ENCODE measurements at places on chromosomes 7 and 10.
A peak's percentile ranks its signal among the peaks of the same experiment; 100 is the strongest.

DNA sequence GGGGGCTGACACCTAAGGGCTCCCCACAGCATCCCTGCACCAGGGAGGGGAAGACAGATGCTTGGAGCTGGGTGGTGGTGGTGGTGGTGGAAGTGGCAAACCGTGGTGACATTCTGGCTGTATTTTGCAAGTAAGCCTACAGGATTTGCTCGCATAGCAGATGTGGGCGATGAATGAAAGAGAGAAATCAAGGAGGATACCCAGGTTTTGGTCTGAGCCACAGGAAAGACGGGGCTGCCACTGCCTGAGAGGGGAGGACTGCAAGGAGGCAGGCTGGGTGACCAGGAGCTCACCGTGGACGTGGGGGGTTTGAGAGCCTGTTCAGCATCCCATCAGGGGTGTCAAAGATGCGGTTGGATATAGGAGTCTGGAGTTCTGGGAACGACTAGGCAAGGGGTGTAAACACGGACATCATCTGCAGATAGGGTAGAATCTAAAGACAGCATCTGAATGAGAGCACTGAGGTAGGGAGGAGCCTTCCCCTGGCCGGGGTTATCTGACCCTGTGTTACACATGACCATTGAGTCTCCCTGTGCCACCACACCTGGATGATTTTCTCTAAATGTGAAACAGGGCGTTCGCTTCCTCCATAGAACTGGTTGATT lies 49.7 kb downstream of the TSPAN15 start:
- DNase-seq: no peak

GRCh38 chr7:37686556-37687345 lies 3.2 kb downstream of the GPR141 start:
- no peak for DNase-seq

- DNase-seq: no peak
These were observed 72.9 kb upstream of the SKAP2 start for GRCh38 chr7:26937306-26937705.

- DNase-seq: peak; percentile 5
These were observed 69.6 kb downstream of the SDHAF3 start for GRCh38 chr7:97187067-97187466.

DNA sequence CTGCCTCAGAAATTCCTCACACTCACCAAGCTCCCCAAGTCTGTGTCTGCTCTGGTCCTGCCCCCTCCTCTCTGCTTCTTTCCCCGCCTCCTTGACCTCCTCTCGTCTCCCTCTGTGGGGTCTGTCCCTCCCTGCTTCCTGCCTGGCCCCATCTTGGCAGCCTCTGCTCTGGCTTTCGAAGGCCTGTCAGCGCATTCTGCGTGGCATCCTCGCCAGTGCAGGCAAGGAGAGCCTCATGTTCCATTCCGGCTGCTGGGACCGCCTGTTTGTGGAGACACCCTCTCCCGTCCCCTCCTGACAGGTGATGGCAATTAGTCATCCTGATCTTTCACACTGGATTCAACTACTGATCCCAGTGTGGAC lies 51.7 kb upstream of the COL13A1 start:
- DNase-seq: no peak

GRCh38 chr10:101140950-101141615 lies 10.0 kb downstream of the TLX1 start:
- no peak for DNase-seq

- DNase-seq: no peak
These were observed 4.8 kb upstream of the ZNF783 start for GRCh38 chr7:149257146-149257545.

DNA sequence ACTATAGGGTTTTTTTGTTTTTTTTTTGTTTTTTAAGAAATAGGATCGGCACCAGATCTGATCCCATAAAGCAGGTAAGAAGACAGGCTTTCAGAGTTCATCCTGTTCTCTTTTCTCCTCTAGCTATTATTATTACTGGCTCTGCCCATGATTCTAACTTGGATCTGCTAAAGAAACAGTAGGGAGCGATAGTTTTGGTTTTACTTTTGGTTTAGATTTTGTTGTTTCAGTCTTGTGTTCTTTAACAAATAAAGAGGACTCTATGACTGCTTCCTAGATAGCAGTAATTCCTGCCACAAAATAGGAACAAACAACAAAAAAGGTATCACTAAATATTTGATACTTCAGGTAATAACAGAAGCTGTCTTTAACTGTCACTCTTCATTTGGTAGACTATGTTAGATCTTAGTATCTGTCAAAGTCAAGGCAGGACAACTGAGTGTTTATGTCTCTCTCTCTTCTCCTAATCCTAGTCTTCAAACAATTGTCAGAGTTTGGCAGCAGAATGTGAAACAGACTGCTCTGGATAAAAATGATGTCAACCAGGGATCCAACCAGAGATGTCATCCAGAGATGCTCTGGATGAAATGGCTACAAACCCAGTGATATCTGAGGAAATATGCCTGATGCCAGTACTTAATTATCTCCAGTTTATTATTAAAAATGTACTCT lies 99.8 kb downstream of the KMT2C start:
- no peak for DNase-seq

GRCh38 chr7:28520074-28521015 lies 108.0 kb downstream of the CREB5 start:
- no peak for DNase-seq

DNA sequence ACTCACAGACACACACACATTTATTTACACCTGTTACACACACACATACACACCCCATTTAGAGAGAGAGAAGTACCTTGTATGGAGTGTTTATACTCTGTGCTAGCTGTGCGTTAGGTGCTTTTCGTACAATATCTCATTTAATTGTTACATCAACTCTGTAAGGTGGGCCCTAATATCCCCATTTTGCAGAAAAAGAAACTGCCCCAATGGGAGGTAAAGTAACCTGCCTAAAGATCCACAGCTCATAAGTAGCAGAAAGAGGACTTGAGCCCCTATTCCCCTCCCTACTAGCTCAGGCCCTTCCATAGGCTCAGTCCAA lies 23.8 kb upstream of the RBM20 start:
- DNase-seq: no peak

DNA sequence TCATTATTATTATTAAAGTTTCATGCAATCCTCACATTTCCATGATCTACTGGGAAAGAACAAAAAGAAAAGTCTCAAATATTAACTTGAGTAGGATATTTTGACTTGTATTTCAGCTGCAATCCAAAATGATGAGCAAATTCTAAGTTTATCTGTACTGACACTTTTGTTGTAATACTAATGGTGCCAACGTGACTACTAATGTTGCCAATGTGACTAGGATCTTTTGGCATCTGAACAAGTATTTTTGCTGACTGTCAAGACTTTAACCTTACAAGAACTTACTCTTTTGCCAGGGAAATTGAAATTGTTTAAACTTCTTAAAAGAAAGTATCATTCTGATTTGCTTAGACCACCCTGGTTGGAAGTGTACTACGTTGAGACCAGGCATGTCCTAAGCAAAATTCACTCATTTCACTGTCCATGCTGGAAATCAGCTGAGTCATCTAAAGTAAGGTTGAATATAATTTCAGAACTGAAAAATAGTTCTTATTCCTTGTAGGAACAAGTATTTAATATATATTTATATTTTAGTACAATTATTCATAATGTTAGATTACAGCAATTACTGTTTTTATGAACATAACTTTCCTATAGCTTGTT lies 78.5 kb upstream of the LYZL1 start:
- DNase-seq: no peak

- DNase-seq: no peak
These were observed 75.7 kb downstream of the LYZL2 start for GRCh38 chr10:30553626-30554439.

DNA sequence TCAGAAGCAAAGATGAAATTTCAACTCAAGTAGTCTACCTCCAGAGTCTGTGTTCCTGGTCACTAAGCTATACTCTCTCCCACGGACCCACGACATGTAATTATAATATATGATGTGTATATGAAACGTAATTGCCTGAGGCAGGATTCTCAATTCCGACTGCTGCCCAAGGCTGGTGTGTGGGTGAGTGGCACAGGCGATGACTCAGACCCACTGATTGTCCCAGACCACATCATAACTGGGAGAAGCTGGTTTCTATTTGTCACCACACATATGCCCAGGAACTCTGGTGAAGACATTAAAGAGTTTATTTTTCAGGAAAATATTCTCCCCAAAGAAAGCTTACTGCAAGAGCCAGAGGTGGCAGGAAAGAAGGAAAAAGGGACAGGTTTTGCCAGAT lies 219.3 kb downstream of the JAZF1 start:
- DNase-seq: peak; percentile 92

DNA sequence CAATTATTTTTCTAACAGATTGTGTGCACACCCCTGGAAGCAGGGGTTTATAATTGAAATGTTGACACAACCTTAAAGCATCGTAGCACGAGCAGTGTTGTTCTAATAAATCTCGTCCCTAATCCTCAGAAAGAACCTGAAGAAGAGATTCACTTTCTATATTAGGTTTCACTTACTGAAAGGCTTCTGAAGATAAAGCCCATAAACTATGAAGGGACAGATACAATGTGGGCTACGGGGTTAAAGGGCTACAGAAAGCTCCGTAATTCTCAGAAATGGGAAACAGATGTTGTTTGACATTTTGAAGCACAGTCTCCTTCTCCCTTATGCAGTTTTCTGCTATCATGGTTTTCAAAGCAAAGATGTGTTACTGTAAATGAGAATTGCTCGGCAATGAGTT lies 479.6 kb downstream of the GATA3 start:
- DNase-seq: no peak

DNA sequence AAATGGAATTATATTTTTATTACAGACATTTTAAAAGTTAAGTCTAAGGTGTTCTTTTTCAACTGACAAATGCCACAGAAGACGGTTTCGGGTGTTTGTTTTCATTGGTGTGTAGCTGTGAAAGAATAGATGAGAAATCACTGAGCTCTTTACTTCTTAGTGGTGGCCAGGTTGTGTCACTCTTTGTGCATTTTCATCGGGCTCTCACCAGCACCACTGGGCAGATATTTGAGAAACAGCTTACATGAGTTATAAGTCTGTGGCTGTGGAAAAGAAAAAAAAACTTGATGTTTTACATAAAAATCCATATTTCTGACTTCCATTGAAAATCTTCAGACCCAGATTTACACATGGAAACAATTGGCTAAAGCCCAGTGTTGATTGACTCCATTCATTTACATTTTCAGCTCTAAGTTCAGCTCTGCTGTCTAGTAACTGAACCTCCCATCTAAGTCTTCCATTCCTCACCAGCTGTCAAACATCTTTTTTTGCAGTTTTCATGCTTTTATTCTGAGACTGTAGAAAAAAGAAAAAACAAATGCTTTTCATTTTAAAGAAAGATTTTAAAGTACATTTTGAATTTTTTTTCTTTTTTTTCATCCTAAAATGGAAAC lies 22.3 kb downstream of the CABCOCO1 start:
- no peak for DNase-seq

DNA sequence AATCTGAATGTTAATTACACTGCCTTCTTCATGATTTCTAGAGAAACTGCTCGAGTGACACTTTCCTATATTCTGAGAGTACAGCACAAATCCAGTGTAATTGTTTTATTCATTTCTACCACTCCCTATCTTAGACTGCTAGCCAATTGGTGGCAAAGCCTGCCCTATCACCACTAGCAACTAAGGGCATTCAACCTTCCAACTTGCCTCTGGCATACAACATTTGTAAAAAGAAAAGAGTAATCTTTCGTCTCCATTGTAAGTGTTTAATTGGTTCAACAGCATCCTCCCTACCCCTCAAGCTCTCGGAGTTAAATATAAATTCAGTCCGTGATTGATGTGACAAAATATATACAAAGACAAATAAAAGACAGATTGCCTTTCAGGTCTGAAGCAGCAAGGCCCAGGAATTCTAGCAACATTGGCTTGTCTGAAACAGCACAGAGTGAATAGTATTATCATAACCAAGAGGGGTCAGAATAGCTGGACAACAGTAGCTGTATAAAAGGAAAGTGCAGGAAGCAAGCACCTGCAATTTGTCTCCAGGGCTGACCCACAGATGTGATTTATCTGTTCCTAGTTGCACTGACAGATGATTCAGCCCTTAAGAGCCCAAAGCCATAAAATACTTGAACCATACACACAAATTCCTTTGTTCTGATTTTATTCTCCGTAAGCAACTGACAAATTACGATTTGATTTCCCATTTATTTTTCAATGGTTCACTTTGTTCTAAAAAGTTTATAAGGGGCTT lies 47.6 kb upstream of the ANKRD1 start:
- peak; percentile 75 for DNase-seq

- no peak for DNase-seq
These were observed 51.7 kb downstream of the CPEB3 start for GRCh38 chr10:92239151-92239599.

GRCh38 chr10:113735913-113736312 lies 15.6 kb upstream of the PLEKHS1 start:
- no peak for DNase-seq

GRCh38 chr10:26355241-26355640 lies 82.9 kb upstream of the APBB1IP start:
- no peak for DNase-seq

DNA sequence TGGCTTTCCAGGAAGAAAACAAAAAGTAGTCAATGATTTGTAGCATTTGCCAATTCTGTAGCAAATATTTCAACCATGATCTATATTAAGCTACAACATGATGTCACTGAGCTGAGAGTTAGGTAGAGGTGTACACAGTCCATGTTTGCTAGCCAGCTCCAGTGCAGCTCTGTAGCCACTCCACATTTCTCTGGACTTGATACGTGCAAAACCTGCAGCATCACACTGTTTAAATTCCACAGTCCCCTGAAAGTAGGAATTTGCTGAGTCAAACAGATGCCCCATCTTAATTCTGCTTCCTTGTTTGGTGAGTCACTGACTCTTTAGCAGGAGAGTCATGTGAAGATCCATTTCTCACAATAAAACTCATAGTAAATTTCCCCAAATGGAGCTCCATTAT lies 89.8 kb upstream of the LRRTM3 start:
- peak; percentile 12 for DNase-seq

GRCh38 chr7:87689374-87689773 lies 61.2 kb downstream of the RUNDC3B start:
- no peak for DNase-seq

DNA sequence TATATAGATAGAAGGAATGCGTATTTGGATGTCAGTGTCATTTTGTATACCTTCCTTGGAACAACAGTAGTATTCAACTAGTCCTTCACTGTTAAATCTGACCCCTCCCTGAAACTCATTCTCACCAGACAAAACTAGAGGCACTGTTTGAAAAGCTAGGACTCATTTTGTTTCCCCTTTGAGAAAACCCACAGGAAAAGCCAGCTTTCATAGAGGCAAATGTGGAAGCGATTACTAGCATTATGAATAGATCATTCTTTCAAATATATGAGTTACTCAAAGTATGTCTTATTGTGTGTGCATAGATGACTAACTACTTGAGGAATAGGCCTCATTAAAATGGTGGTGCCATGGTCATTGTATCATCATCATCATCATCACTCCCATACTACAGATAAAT lies 1.9 kb upstream of the ASB15 start:
- DNase-seq: no peak

DNA sequence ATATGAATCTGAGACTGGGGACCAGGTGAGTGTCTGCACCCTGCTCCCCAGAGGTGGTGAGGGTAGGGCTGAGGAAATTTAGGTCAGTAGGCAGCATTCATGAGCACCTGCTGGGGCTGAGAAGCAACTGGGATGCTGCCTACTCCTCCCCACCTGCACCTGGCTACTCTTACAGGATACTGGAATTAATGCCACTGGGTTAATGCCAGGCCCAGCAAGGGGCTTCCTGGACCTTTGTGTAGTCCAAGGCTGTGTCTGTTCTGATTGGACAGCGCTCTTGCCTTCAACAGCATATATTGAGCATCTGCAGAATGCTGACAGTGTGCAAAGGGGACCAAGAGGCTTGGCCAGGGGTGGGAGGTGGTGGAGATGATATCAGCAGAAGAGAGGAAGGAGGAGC lies 32.1 kb downstream of the ADCYAP1R1 start:
- no peak for DNase-seq
